Calu3 (cell line): ENCODE measurements at places on chromosomes 11 and 22. TPM values are rescaled to one million over a fixed set of nuclear protein-coding genes. Genes with fewer than 3 reads are reported as not detected.
A peak's percentile ranks its signal among the peaks of the same experiment; 100 is the strongest.

DNA sequence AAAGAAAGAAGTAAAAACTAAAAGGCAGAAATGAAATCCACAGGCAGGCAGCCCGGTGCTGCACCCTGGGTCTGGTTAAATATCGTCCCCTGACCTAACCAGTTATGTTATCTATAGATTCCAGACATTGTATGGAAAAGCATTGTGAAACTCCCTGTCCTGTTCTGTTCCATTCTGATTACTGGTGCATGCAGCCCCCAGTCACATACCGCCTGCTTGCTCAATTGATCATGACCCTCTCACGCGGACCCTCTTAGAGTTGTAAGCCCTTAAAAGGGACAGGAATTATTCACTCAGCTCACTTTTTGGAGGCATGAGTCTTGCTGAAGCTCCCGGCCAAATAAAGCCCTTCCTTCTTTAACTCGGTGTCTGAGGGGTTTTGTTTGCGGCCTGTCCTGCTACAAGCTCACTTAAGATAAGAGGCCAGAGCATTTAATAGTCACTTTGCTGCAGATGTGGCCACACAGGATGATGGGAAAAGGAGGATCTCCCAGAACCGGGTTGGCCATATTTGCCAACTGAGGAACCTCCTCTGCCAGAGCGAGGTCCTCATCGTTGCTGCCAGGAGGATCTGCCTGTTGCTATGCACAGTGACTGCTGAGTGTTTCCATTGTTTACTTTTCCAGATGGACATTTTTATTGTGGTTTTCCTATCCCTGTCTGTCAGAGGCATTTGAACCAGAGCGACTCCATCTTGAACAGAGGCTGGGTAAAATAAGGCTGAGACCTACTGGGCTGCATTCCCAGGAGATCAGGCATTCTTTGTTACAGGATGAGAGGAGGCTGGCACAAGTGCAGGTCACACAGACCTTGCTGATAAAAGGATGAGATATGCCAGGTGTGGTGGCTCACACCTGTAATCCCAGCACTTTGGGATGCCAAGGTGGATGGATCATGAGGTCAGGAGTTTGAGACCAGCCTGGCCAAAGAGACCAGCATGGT is 10.2 kb downstream of the C11orf96 start:
- DNase-seq = no peak

DNA sequence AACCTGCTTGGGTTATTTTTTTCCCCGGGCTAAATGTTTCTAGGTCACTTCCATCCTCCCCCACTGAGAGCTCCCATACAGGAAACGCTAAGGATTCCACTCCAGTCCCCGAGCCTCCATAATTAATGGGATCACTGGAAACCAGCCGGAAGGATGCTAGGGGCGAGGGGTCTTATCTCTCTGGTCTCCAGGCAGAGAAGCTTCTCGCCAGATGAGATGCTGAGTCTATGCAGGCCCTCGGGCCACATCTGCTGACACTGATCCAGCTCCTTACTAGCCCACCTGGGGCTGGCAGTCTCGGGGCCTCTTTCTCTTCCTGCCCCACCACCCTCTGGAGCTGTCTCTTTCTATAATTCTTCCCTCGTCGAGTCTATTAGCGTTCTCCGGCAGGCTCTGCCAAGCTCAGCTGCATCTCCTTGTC is 125.9 kb upstream of the SYT13 start:
- DNase-seq = no peak

DNA sequence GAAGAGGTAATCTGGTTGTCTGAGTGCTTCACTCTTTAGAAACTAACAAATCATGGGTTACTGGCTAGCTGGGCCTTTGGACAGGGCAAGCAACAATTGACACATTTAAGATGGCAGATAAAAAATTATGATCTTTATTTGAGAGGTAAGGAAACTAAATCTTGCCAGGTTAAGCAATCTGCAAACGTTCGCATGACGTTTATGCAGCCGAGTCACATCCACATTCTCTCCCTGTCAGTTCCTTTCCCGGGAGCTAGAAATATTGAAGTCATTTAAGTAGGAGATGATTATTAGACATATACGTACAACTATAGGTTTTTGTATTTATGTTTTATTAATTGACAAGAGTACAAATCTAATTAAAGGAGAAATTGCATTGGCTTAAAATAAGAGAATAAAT is 57.4 kb upstream of the RCN1 start:
- no peak for DNase-seq

- DNase-seq = peak; percentile 21
Measured at GRCh38 chr11:99739464-99740089, 718.8 kb downstream of the CNTN5 start.

- peak; percentile 44 for DNase-seq
Measured at GRCh38 chr11:107859459-107860239, 1.1 kb upstream of the SLC35F2 start.

DNA sequence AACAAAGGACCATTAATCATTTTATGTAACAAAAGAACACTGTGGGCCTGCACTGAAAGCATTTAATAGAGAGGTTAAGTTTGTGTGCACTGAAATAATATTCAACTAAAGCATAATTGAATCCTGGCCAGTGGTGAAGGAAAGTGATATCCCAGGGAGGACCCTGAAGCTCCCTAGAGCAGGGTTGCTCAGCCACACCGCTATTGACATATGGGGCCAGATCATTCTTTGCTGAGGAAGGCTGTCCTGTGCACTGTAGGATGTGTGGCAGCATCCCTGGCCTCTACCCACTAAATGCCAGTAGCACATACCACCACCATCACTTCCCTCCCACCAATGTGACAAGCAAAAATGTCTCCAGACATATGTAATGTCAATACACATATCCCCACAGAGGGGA is 166.1 kb upstream of the MTNR1B start:
- DNase-seq = no peak

GRCh38 chr22:26482161-26482560 is 1.4 kb downstream of the HPS4 start:
- no peak for DNase-seq

DNA sequence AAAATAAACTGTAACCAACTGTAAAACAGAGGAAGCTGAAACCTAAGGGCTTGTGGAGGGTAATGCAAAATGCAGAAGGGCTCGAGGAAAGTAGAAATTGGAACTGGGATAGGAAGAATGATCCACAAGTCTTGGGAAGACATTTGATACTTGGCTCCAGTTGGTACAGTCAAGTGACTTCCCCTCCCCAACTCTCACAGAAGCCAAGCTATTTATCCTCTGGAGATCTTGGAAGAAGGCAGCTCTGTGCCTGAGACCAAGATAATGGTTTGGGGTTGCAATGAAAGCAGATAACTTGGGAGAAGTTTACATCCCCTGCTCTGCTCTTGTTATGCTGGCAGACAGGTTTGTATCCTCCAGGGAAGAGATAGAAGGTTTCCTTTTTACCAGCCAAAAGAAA is 198.9 kb upstream of the ZC3H12C start:
- DNase-seq = no peak

- no peak for DNase-seq
Measured at GRCh38 chr11:119650251-119650650, 78.7 kb downstream of the NECTIN1 start.

DNA sequence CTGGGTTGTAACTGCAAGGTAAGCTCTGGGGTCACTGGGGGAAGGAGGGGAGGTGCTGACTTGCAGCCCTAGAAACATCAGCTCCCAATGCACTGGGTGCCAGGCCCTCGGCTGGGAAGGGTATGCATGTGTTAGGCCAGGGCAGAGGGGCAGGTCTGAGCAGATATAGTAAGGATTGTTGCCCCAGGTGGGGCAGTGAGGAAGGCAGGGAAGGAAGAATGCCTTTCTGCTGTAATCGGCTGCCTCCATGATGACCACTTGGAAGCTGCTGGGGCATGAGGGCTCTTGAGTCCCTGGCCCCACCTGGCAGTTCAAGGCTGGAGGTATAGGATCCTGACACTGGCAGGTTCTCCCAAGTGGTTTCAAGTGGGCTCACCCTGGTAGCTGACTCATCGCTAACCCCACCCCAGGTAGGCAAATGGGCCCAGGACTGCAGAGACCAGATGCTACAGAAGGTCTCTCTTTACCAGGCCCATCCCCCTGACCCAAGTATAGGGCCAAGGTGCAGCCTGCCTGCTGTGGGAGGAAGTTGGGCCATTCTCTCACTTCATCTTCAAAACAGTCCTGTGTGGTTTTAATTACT is 56.7 kb downstream of the TIMP3 start:
- DNase-seq = no peak

- DNase-seq = no peak
Measured at GRCh38 chr11:10459029-10459970, 4.2 kb downstream of the AMPD3 start.

DNA sequence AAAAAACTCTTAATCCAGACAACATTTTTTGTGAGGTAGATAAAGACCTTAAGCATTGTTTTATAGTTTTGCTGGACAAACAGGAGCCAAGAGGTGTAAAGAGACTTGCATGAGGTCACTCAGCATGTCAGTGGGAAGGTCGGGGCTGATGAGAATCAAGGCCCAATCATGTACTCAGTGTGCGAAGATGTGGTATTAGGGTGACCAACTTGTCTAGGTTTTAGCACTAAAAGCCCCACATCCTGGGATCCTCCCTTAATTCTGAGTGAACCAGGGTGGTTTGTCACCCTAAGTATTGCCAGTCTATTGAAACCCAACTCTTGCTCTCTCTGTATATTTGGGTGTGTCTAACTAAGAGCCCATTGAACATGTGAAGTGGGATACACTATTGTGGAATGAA is 19.5 kb upstream of the SORL1-AS1 start:
- DNase-seq = no peak

- DNase-seq = no peak
Measured at GRCh38 chr11:100638648-100639047, 48.4 kb upstream of the ARHGAP42 start.

GRCh38 chr11:2420502-2421225 is 20.1 kb downstream of the TSSC4 start:
- peak; percentile 84 for DNase-seq

DNA sequence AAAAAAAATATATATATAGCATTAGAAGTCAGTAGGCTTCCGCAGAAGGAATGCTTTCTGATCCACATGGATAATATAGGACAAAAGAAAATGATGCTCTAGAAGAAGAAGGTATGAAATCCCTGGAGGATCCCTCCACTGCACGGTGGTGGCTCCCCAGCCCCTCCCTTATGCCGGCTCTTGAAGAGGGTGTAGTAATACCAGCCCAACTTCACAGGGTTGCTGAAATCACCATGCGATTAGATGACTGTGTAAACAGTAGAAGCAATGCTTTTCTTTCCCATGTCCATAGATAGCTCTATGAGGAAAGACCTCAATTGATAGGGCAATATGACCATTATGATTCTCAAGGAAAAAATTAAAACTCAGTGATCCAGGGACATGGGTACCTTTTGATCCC is 3.2 kb upstream of the ETS1 start:
- DNase-seq = no peak

DNA sequence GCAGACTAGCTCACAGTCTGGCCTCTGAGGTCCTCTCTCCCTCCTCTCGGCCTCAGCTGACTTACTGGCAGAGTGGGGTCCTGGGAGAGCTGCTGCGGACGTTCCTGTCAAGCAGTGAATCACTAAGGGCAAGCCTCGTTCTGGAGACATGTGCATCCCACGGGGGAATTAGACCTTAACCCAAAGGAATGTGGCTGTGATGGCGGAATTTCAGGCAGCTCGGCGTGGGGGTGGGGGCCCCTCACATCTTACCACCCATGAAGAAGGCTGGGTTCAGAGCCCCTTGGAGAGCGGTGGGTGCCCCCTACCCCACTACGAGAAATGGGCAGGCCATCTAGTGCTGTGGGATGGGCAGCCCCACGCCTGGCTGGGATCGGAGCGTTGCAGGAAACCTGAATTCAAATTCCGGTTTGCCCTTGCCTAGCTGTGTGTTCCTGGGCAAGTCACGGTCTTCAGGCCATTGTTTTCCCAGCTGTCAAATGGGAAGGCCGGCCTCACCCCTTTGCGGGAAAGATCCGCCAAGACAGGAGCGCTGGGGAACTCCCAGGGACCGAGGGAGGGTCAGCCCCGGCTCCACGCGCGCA is 554 bp downstream of the LRRC32 start:
- no peak for DNase-seq

DNA sequence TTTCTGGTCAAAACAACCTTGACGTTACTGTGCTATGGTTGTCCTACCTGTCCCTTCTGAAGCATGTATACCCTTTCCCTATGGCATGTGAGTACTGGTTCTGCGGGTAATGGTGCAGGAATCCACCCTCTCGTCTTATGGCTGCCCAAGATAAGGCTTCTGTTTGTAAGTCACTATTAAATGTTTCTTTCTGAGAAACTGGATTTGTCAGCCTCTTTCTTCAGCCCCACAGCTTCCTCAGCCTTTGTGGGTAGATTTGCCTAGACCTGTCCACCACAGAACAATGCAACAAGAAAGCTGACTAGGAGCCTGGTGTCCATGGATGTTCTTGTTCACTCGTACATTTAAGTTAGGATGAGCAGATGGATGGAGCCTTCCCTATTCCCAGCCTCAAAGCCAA is 14.4 kb downstream of the MMP7 start:
- no peak for DNase-seq

- DNase-seq = no peak
Measured at GRCh38 chr22:48071828-48072227, 1309.4 kb downstream of the TBC1D22A start.

DNA sequence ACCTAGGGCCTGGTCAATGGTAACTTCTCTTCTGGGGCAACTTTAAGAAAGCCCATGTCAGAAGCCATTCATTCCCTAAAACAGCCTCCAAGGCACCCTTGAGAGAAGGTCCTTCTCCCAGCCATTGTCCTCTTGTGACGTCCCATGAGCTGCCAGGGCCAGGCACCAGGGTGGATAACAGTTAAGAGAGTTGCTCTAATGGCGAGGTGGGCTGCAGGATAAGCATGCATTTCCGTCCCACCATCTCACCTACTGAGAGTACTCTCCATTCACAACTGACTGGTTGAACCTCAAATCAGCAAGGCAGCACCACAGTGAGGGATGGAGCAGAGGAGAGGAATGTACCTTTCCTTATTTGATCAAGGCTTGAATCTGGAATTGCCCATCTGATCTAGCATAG is 14.6 kb downstream of the POU2AF1 start:
- no peak for DNase-seq

- DNase-seq = no peak
Measured at GRCh38 chr11:34575671-34576070, 45.2 kb upstream of the EHF start.

- no peak for DNase-seq
Measured at GRCh38 chr11:92979176-92979575, 9.7 kb downstream of the MTNR1B start.

DNA sequence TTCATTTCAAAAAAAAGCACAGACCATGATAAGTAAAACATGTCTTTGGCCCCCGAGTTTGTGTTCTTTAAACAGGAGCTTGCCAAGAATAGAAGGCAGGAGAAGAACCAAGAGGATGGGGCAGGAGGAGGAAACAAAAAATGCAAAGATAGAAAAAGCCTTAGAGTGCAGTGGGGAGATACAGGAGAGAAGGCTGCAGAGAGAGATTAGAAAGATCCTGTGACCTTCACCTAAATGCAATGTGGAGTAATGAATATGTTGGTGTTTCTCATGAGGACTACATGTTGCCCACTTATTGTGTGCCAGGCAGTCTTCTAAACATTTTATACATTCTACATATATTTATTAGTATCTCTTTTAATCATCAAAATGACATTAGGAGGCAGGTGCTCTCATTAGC is 2.3 kb upstream of the APLNR start:
- no peak for DNase-seq

The MS4A15 gene
- not detected in 2 replicates for total RNA-seq

The CCDC82 gene
- total RNA-seq = 20.1 and 23.3 TPM in 2 replicates

The TEAD1 gene
- 99.0 and 104 TPM in 2 replicates for total RNA-seq

The MMP8 gene
- not detected in 2 replicates for total RNA-seq

The NXPE2 gene
- not detected in 2 replicates for total RNA-seq

The GDPD4 gene
- not detected in 2 replicates for total RNA-seq

The TIMP3 gene
- total RNA-seq = 9.1 and 12.3 TPM in 2 replicates

The TUB gene
- 1.5 and 2.2 TPM in 2 replicates for total RNA-seq

The PGR gene
- total RNA-seq = not detected in 2 replicates

The SYT9 gene
- total RNA-seq = not detected in 2 replicates

The SLC43A3 gene
- total RNA-seq = 91.8 and 127 TPM in 2 replicates

The DBX1 gene
- total RNA-seq = not detected in 2 replicates
